Neural crest cell (in vitro differentiated cells): ENCODE measurements at places on chromosomes 7 and 10. TPM values are rescaled to one million over a fixed set of nuclear protein-coding genes. Genes with fewer than 3 reads are reported as not detected.

The MUC3A gene
- 0.16 TPM in 1 of 2 replicates, not detected in the other for total RNA-seq

The GPNMB gene
- not detected in 2 replicates for total RNA-seq

DNA sequence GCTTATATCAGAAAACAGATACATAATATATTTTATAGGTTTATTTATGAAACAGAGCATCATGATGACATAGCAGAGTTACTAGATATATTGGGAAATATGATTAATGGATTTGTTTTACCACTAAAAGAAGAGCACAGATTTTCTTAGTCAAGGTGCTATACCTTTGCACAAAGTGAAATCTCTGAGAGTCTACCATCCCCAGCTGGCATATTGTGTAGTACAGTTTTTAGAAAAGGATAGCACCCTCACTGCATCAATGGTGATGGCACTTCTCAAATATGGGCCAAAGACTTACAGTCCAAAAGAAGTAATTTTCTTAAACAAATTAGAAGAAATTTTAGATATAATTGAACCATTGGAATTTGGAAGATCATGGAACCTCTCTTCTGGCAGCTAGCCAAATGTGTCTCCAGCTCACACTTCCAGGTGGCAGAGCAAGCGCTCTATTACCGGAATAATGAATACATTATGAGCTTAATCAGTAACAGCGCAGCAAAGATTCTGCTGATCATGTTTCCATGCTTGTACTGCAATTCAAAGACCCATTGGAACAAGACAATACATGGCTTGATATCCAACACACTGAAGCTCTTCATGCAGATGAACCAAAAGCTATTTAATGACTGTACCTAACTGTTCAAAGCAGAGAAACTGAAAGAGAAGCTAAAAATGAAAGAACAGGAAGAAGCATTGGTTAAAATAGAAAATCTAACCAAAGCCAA is 21.9 kb upstream of the CREB3L2 start:
- no peaks in the 10 kb centered on the region for H3K27me3 ChIP-seq
- no peak for DNase-seq
- no peaks in the 10 kb centered on the region for H3K36me3 ChIP-seq
- no peak overlapping the region for H3K27ac ChIP-seq
- no peak overlapping the region for H3K4me3 ChIP-seq

DNA sequence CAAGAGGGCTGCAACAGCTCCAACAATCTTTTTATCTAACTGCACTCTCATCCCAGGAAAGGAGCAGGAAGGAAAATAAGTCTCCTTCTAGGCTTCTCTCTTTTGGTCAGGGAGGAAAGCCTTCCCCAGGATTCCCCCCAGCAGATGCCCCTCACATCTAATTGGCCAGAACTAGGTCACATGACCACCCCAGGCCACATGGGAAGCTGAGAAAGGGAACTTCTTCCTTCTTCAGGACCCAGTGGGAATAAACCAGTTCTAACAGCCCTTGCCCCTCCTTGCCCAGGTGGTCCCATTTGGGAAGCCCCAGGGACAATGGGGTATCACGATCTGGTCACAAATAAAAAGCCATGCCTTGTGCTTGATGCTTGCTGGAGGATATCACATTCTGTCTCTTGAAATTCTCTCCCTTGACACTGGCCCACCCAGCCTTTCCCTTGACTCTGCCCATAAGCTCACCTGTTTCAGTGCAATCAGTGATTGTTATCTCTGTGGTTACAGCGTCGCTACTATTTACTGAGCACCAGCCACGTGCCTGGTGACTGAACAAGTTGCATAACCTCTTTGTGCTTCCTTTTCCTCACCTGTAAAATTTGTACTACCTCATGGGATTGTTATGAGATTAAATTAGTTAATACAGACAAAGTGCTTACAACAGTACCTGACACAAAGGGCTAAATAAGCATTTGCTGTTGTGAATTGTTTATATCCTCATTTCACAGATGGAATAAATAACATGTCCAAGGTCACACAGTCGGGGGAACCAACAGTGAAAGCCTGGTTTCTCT is 9.0 kb upstream of the TACR2 start:
- no peaks in the 10 kb centered on the region for H3K36me3 ChIP-seq
- H3K27me3 ChIP-seq: peaks cover 3% of the 10 kb centered on the region
- no peak overlapping the region for H3K4me3 ChIP-seq
- DNase-seq: no peak

The RTKN2 gene
- 27.5 and 29.2 TPM in 2 replicates for total RNA-seq

The NPY4R gene
- total RNA-seq: not detected in 2 replicates

The NPFFR1 gene
- not detected in 2 replicates for total RNA-seq

GRCh38 chr7:96052860-96053470 is 268.9 kb downstream of the SLC25A13 start:
- DNase-seq: no peak
- no peaks in the 10 kb centered on the region for H3K4me1 ChIP-seq
- no peaks in the 10 kb centered on the region for H3K36me3 ChIP-seq
- H3K27me3 ChIP-seq: peaks cover 38% of the 10 kb centered on the region
- no peak overlapping the region for H3K27ac ChIP-seq

The TRIM73 gene
- total RNA-seq: 5.3 and 6.8 TPM in 2 replicates

DNA sequence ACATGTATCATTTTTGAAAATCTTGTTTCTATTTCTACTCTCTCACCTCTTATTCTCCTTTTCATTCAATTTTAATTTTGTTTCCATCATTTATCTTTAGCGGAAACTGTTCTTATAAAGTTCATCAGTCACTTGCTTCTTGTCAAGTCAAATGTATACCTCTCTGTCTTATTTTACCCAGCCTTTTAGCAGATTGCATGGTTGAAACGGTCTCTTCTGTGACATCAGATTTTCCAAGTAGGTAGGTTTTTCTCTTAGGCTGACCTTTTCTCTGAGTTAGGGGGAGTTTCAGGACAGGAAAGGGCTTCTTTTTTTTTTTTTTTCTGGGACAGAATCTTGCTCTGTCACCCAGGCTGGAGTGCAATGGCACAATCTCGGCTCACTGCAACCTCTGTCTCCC is 195.5 kb downstream of the CDK14 start:
- H3K36me3 ChIP-seq: peaks cover 26% of the 10 kb centered on the region
- H3K4me3 ChIP-seq: no peak overlapping the region
- H3K27me3 ChIP-seq: no peaks in the 10 kb centered on the region
- H3K27ac ChIP-seq: no peak overlapping the region
- no peak for DNase-seq

The PITX3 gene
- not detected in 2 replicates for total RNA-seq

DNA sequence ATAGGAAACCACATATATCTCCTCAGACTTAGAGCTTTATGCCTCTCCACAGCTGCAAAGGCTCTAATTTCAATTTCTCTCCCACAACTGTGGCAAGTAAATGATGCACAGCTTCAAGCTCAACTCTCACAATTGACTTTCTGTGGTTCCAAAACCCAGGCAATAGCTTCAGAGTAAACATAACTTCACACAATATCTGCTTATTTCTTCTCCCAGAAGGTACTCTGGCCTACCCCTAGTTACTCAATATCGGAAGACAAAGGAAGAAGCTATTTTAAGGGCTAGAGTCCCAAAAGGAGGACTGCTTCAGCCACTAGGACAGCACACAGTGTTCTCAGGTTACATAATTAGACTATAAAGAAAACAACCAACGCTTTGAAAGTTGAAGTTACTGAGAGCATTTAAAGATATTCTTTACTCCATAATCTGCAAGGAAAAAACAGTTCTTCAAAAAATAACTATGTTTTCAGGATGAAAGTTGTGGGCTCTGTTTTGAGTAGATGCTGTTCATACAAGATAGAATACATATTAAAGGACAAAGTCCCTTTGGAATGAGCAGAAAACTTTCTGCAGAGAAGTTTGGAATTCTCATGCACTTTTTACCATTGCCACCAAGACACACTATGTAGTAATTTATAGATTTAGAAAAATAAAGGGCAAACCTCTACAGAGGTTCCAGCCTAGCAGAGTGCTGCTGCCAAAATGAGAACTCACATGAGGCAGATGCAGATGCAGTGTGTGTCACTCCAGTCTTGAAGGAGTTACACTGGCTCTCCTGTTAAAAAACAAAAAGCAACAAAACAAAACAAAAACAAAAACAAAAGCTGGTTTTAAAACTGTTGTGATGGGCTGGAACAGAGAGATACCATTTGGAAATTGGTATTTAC is 81.8 kb downstream of the NT5C2 start:
- H3K27me3 ChIP-seq: no peaks in the 10 kb centered on the region
- H3K4me1 ChIP-seq: peaks cover 8% of the 10 kb centered on the region
- H3K4me3 ChIP-seq: no peak overlapping the region
- H3K36me3 ChIP-seq: peaks cover 2% of the 10 kb centered on the region

DNA sequence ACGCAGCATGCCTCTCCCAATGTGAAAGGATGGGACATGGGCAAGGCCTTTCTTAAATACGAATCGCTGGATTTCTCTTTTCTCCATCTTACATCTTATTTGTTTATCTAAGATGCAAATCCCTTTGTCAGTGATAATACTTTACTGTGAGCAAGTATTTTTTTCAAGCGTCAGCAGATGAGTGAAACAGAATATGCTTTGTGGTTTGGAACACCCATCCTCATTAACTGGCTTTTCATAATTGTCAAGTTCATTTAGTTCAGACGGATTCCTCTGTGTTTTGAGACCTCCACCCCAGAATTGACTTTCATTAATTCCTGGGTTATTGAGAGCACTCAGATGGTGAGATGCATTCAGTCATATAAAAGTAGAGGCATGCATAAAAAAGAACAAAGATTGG is 149.8 kb downstream of the NSUN6 start:
- no peak for DNase-seq
- no peaks in the 10 kb centered on the region for H3K27me3 ChIP-seq
- no peak overlapping the region for H3K27ac ChIP-seq
- H3K4me3 ChIP-seq: no peak overlapping the region
- H3K36me3 ChIP-seq: no peaks in the 10 kb centered on the region

The PMS2 gene
- 20.3 and 21.4 TPM in 2 replicates for total RNA-seq
